Heart left ventricle (tissue), 16 donors: ENCODE measurements at places on chromosomes 6 and 20. TPM values are rescaled to one million over a fixed set of nuclear protein-coding genes. Genes with fewer than 3 reads are reported as not detected.

DNA sequence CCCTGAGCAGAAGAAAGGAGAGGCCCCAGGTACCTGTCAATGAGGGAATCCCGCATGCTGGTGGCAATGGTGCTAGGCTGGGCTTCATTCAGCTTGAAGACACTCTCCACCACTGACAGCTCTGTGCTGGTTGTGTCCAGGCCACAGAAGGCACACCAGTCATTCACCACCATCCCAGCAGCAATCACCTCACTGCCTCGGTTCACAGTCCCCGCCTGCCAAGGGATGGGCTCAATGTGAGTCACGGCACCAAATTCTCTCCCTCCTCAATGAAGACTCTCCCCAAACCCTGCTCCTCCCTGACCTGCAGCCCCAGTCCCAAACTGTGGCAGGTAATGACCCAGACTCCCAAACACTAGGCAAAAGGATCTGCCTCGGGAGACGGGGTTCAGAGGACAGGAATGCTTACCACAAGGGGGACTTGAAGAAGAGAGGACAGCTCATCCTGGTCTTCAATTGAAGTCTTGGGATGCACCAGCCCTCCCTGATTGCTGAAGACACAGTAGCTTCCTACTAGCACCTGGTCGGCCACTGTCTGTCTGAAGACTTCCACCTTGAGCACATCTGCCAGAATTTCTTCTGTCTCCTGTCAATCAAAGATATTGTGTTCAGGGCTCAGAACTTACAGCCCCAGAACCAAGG, 1.7 kb upstream of the MMP24OS start:
- H3K4me3 ChIP-seq: no peak overlapping the region
- no peaks in the 10 kb centered on the region for H3K27me3 ChIP-seq
- no peak overlapping the region for H3K27ac ChIP-seq
- H3K4me1 ChIP-seq: peaks cover 42% of the 10 kb centered on the region
- no peak for DNase-seq

SNAP25 gene
- 0.10 TPM for polyA plus RNA-seq

DPPA5 gene
- polyA plus RNA-seq: not detected

HLA-DOA gene
- polyA plus RNA-seq: 0.78 TPM

TPX2 gene
- polyA plus RNA-seq: 0.97 TPM

DNA sequence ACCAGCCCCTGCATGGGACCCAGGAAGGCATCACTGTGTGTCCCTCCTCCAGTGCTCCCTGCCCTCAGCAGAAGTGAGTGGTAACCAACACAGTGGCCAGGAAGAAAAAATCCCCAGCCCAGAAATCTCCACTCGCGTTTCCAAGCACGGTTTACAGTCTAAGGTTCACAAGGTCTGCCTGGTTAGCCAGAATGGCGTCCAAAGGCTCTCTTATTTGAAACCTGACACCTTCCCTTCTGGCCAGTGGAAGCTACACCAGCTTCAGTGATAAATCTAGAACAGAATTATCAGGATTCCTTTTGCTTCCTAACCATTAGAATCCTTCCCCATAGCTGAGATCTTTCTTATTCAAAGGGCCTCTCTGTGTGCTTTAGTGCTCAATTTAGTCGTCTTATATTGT, 9.2 kb downstream of the LY86 start:
- no peak overlapping the region for H3K4me3 ChIP-seq
- no peak overlapping the region for H3K27ac ChIP-seq
- H3K36me3 ChIP-seq: no peaks in the 10 kb centered on the region
- H3K4me1 ChIP-seq: peaks cover 47% of the 10 kb centered on the region
- no peaks in the 10 kb centered on the region for H3K27me3 ChIP-seq
- no peak for DNase-seq

SLC22A7 gene
- not detected for polyA plus RNA-seq

DNA sequence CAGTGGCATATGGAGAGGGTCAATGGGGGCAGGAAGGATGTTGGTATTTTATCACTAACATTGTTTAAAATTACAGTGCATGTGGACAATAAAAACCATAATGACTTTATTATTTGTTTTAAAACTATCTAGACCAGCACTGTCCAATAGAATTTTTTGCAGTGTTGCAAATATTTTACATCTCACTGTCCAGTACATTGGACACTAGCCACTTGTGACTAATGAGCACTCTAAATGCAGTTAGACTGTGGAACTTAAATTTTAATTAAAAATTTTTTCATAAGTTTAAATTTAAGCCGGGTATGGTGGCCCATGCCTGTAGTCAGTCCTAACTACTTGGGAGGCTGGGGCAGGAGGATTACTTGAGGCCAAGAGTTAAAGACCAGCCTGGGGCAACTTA, 101.7 kb downstream of the DTD1 start:
- H3K27me3 ChIP-seq: no peaks in the 10 kb centered on the region
- DNase-seq: no peak
- no peak overlapping the region for H3K27ac ChIP-seq
- H3K36me3 ChIP-seq: no peaks in the 10 kb centered on the region
- no peaks in the 10 kb centered on the region for H3K4me1 ChIP-seq

DNA sequence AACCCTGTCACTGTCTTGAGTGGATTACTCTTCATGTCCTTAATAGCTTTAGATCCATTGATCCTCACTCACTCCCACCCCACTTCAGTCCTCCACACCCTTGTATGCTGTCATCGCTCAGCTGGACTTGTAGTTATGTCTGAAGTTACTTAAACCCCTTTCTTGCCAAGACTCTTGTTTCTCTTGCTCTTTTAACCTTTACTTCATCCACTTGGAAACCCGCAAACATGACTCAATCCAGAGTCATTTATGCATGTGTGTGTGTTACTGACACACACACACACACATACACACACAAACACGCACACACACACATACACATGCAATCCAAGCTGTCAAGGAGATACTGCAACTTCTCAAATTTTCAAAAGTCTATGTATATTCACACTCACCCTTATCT, 341.8 kb downstream of the SYNE1 start:
- no peak overlapping the region for H3K4me3 ChIP-seq
- H3K27ac ChIP-seq: no peak overlapping the region
- no peaks in the 10 kb centered on the region for H3K27me3 ChIP-seq
- peaks cover 29% of the 10 kb centered on the region for H3K4me1 ChIP-seq

GRCh38 chr6:139392794-139393193, 18.3 kb upstream of the CITED2 start:
- no peaks in the 10 kb centered on the region for H3K36me3 ChIP-seq
- no peak overlapping the region for H3K4me3 ChIP-seq
- H3K27me3 ChIP-seq: no peaks in the 10 kb centered on the region
- no peak overlapping the region for H3K27ac ChIP-seq
